Activated CD8-positive, alpha-beta memory T cell treated with anti-CD3 and anti-CD28 coated beads for 1 hour (primary cell): ENCODE measurements at places on chromosomes 5 and 9.
A peak's percentile ranks its signal among the peaks of the same experiment; 100 is the strongest.

GRCh38 chr9:93133681-93134014, 403 bp downstream of the NINJ1 start:
- no peak for DNase-seq

DNA sequence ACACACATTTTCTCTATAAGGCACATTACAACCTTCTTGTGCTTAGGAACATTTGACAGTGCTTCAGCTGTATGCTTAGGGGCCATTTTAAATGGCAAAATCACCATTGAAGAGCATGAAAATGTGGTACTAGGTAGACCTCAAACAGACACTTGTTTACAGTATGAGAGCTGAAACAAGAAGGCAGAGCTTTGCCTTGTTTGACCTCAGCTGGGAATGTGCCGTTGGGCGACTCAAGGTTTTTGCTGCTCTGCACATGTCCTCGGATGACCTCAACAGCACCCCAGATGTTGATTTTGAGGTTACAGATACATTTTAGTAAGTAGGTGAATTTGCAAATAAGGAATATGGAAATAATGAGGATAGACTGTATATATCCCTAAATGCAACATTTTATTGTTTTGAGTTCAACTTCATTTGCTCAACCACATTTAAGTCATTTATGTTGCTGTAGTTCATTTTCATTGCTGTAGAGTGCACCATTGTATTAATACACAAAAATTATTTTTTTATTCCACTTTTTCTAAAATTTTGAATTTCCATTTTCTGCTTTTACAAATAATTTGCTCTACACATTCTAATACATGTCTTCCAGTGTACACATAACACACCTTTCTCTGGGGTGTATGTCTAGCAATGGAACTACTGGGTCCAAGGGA, 206.8 kb downstream of the NR3C1 start:
- DNase-seq: no peak

DNA sequence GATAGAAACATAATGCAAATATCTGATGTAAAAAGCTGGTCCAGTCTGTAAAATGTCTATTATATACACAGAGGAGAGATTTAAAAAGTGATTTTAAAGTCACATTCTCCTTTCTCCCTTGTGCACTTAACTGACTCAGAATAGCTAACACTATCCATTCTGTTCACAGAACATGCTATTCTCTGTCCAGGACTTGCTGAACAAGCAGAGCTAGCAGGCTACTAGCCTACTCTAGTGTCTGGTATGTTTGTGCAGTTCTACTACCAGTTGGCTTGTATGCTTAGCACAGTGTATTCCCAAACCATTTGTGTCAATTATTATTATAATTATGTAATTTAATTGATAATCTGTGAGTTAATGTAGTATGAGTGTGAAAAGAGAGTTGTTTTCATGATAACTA, 161.7 kb upstream of the NUDT12 start:
- no peak for DNase-seq

GRCh38 chr9:70625078-70625477, 210.6 kb upstream of the KLF9 start:
- no peak for DNase-seq

DNA sequence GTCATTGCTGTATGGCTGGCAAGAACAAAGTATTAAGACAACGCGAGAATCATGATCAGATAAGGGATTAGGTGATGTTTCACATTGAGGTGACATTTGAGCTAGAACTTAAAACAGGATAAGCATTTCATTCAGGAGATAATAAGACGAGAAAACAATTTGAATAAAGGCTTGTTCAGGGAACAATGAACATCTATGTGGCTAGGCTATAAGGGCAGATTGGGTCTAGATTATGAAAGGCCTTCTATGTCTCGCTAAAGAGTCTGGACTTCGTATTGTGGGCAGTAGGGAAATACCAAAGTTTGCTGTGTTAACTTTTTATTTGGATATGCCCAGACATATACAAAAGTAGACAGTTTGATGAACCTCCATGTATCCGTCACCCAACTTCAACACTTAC, 6.9 kb downstream of the MRPL22 start:
- DNase-seq: no peak

DNA sequence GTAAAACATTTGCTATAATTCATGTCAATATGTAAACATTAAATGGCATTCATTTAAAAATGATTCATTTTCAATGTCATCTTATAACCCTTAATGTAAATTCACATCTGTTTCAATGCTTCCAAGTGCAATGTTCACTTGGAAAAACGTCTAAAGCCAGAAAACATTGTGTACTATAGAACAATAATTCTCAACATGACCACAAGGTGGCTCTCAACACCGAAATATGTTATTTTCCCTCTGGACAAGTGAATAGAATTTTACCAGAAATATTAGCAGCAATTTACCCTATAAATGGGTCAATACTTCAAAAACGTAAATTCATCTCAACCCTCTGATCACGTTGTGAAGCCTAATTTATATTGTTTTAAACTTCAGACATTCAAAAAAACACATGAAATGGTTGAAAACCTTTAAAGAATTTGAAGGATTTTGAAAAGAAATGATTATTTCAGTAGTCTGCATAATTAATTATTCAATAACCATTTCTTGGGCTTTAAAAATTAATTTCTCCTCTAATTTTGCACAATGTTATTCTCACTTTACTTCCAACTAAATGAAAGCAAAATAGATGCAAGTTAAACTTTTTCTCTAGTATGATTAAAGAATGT, 11.0 kb downstream of the CDH10 start:
- no peak for DNase-seq

- no peak for DNase-seq
These were observed 17.2 kb downstream of the AGXT2 start for GRCh38 chr5:35030426-35031100.

DNA sequence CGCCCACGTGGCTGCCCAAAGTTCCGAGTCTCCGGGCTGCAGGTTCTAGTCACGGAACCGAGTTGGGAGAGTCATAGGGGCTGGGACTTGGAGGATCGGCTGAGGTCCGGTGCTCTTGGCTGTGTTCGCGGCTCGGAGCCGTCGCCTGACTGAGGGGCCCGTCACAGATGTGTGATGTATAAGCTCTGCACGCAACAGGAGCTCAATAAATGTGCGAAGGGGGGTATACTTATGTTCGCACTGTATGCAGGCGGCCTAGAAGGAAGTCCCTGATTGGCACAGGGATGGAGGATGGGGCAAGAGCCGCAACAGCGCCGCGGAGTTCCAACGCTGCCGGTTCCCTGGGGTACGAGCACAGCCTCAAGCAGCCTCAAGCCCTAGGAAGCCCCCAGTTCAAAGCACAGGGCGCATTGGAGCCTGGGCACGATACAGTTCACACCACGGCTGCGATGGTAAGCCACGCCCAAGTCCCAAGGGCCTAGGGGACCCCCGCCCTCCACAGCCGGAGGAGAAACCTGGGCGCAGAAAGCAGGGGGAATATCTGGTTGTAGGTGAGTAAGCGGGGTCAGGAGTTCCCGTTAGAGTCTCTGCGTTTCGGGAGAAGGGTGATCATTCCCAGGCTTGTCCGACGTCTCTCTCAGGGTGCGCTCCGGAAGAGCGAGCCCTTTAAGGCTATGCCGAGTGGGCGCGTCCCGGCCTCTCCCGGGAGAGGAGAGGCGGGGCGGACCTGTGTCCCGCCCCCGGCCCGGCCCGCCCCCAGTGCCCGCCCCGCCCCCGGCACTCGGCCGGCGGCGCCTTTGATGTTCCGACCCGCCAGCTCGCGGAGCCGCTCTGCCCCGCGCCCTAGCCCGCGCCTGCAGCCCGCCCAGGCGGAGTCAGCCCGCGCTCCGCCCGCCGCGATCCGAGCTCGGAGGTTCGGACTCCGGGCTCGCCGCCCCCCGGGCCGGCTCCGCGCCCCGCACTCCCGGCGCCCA, at the start of gene TCF7:
TCF7 (plus strand) TSS at position 780 of the 974 bp plus-strand sequence. CDS start 226 bp downstream, outside the sequence.
- peak; percentile 77 for DNase-seq

DNA sequence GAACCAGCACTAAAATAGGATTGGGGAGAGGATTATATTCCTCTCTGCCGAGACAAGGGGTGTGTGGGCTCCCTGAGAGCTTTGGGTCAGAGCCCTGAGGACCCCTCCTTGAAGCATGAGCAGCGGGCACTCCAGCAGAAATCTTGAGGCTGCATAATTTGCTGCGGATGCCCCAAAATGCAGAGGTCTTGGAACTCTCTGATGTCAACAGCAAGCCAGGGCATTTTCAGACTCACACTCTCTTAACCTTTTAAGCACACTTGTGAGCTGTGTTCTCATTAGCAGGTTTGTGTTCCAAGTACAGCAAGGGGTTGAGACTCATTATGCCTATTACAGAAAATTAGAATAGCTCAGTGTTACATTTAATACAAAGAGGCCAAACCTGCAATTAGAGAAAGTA, 513.0 kb upstream of the ADAMTS16 start:
- no peak for DNase-seq

GRCh38 chr5:58855851-58856739, 273.2 kb downstream of the RAB3C start:
- no peak for DNase-seq

DNA sequence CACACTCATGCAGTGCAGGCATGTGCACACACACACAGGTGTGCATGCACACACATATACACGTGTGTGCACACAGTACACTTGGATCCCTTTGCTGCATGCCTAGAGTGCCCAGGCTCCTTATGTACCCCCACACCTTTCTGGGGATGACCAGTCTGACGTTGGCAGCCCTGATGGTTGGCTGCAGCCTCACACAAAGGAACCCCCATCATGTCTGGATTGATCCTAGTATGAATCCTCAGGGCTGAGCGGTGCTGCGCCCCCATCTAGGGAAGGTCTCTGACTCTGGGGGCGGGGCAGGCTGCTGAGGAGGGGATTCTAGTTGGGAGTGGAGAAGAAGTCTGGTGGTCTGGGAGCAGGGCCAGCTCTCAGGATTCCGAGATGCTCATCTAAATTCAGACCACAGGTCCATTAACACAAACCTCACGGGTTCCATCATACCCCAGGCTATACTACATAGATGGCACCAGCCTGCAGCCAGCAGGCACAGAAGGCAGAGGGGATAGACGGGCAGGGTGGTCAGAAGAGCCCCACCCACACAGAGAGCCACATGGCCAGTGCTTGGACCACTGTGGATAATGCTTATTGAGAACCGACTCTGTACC, 50.5 kb upstream of the OLFM1 start:
- DNase-seq: no peak

- no peak for DNase-seq
These were observed 38.9 kb downstream of the MFAP3 start for GRCh38 chr5:154077696-154078095.

DNA sequence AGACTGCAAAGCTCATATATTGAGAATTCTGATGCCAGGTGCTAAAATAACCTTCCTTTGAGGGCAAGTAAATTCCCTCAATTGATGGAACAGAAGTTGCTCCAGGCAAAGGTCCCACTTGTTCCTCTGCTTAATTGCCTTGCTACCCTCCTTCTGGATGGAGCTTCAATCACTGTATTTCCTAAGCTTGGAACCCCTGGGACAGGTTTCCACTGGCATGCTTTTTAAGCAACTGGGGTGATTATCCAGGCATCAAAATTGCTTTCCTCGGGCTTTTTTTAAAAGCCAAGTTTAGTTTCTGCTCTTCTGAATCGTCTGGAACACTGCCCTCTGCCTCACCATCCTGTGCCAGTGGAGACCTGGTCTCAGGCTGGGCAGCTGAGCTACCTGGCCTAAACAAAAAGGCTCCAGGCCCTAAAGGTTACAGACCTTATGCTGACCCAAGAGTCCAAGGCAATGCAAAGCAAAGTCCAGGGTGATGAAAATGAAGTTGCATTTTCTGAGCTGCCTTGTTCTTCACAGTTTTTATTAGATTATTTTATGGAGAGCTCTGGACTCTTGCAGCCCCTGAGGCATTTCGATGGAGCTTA, 167.9 kb upstream of the CD180 start:
- no peak for DNase-seq

- DNase-seq: no peak
These were observed 11.6 kb downstream of the FANCC start for GRCh38 chr9:95305770-95306492.

- no peak for DNase-seq
These were observed 141.7 kb upstream of the STK32A start for GRCh38 chr5:147093138-147093537.

DNA sequence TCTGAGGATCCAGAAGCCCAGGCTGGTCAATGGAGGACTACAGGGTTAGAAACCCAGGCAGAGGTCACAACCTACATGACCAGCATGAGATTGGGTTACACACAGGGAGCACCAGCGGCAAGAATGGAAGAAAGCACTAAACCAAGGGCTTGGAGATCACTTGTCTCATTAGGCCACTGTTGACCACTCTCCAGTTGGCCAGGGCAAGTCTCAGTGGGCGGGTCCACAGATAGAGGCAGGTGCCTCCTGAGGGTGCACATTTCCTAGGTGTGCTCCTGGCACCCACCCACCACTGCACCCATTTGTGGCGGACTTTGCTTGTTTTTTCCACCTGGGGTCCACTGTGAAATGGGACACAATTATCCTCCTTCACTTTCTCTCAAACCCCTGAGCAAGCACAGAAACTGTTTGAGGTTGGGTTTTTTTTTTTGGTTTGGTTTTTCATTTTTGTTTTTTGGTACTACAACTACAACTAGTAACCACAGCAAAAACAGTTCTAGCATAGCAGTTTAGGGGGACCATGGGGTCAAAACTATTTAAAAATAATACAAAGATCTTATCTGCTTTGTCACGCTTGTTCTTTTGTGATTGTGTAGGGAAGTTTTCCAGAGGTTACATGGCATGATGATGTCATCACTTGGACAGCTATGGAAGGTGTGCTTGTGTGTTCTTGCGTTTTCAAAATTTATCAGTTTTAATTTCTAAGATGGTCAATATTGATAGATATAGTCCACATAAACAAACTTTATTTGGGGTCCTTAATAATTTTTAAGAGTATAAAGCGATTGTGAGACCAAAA, 6.1 kb downstream of the NPR2 start:
- DNase-seq: no peak

DNA sequence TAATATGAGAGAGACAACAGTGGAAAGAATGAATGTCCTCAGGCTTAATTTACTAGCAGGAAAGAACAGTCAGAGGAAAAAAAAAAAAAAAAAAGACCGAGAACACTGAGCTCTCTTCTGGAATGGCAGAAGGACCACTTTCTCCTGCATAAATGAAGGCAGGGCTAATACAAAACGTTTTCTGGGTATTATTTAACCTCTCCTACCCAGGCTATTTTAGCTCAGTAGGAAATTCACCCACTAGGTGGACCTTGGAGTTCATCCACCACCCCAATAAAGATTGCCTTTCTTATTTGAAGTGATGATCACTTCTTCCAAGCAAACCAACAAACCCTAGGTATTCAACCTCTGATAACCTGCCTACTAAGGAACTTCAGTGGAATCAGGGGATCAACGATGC, 3.7 kb downstream of the GLIS3 start:
- DNase-seq: no peak

DNA sequence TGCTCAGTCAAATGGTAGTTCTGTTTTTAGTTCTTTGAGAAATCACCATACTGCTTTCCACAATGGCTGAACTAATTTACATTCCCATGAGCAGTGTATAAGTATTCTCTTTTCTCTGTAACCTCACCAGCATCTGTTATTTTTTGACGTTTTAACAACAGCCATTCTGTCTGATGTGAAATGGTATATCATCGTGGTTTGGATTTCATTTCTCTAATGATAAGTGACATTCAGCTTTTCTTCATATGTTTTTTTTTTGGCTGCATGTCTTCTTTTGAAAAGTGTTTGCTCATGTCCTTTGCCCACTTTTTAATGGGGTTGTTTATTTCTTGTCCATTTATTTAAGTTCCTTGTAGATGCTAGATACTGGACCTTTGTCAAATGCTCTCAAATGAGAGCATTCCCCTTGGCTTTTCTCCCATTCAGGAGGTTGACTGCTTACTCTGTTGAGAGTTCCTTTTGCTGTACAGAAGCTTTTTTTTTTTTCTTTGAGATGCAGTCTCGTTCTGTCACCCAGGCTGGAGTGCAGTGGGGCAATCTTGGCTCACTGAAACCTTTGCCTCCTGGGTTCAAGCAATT, 58.7 kb upstream of the RGMB start:
- no peak for DNase-seq
